ENCODE measurements at places on chromosomes 5 and 9. TPM values are rescaled to one million over a fixed set of nuclear protein-coding genes. Genes with fewer than 3 reads are reported as not detected.

The EQTN gene
- not detected for total RNA-seq

The C6 gene
- total RNA-seq, result 26.9 TPM

The BTNL3 gene
- not detected for total RNA-seq

The PCA3 gene
- not detected for total RNA-seq

The TPPP gene
- total RNA-seq, result 0.72 TPM

The LRRC26 gene
- not detected for total RNA-seq

The CER1 gene
- not detected for total RNA-seq

The SLC34A3 gene
- total RNA-seq, result not detected

The S100Z gene
- total RNA-seq, result not detected

The POLR3G gene
- total RNA-seq, result 0.72 TPM

The ZNF608 gene
- total RNA-seq, result 10.3 TPM

The CD14 gene
- 14.7 TPM for total RNA-seq

The FBXO10 gene
- 6.8 TPM for total RNA-seq

The ORM2 gene
- total RNA-seq, result not detected

The NSA2 gene
- 80.0 TPM for total RNA-seq

The PHF24 gene
- not detected for total RNA-seq

The BARHL1 gene
- total RNA-seq, result not detected

The SEMA5A gene
- 95.6 TPM for total RNA-seq

The BTF3 gene
- total RNA-seq, result 418 TPM

The CAVIN4 gene
- not detected for total RNA-seq

The NUTM2G gene
- not detected for total RNA-seq

The CDC14B gene
- 7.5 TPM for total RNA-seq

The C7 gene
- 1,610 TPM for total RNA-seq

The TAF1L gene
- not detected for total RNA-seq

The C5 gene
- 0.90 TPM for total RNA-seq

The SAXO1 gene
- total RNA-seq, result not detected

The PAPPA gene
- 78.9 TPM for total RNA-seq

The BRINP1 gene
- total RNA-seq, result not detected

The ANKRD18A gene
- not detected for total RNA-seq

The SMARCA2 gene
- total RNA-seq, result 44.8 TPM

The ZCCHC10 gene
- total RNA-seq, result 4.2 TPM

The IFNB1 gene
- total RNA-seq, result not detected

The HTR4 gene
- total RNA-seq, result not detected

The TAF11L3 gene
- total RNA-seq, result not detected

The PCDHGB1 gene
- 0.81 TPM for total RNA-seq

The FBP2 gene
- total RNA-seq, result not detected

The KCTD16 gene
- 0.90 TPM for total RNA-seq

The STK10 gene
- total RNA-seq, result 41.1 TPM

The ATP10B gene
- not detected for total RNA-seq

The C5orf34 gene
- 4.2 TPM for total RNA-seq

The CTSV gene
- 2.4 TPM for total RNA-seq

The ROPN1L gene
- 0.32 TPM for total RNA-seq

The WDR31 gene
- total RNA-seq, result 0.49 TPM

The FCN2 gene
- total RNA-seq, result not detected

The LURAP1L gene
- 7.6 TPM for total RNA-seq

The ZDHHC11B gene
- not detected for total RNA-seq

The HRCT1 gene
- 1.4 TPM for total RNA-seq

The SHC3 gene
- 7.8 TPM for total RNA-seq

The WHRN gene
- total RNA-seq, result 1.8 TPM

The SLC9A3 gene
- total RNA-seq, result 2.4 TPM

The NEUROG1 gene
- not detected for total RNA-seq

The PTGER4 gene
- 36.9 TPM for total RNA-seq
